ENCODE measurements at places on chromosomes 2 and 18. TPM values are rescaled to one million over a fixed set of nuclear protein-coding genes. Genes with fewer than 3 reads are reported as not detected.

MYO7B gene
- total RNA-seq: not detected

CCDC74B gene
- total RNA-seq: 3.7 TPM

ABCB11 gene
- total RNA-seq: not detected

MTA3 gene
- total RNA-seq: 16.8 TPM

UGT1A3 gene
- not detected for total RNA-seq

FSIP2 gene
- total RNA-seq: 0.08 TPM

CCDC85A gene
- not detected for total RNA-seq

DSG2 gene
- 73.2 TPM for total RNA-seq

UGT1A10 gene
- total RNA-seq: not detected

DARS1 gene
- 72.8 TPM for total RNA-seq

QPCT gene
- total RNA-seq: 9.7 TPM

KATNAL2 gene
- total RNA-seq: 1.2 TPM

STPG4 gene
- not detected for total RNA-seq

LBX2 gene
- 1.2 TPM for total RNA-seq

TBR1 gene
- total RNA-seq: not detected

LIMS3 gene
- 0.15 TPM for total RNA-seq

MAP3K19 gene
- not detected for total RNA-seq

VIL1 gene
- total RNA-seq: not detected

CYS1 gene
- 1.3 TPM for total RNA-seq

GPR55 gene
- not detected for total RNA-seq

DSEL gene
- total RNA-seq: 1.6 TPM

AP1S3 gene
- 19.0 TPM for total RNA-seq

C2orf78 gene
- not detected for total RNA-seq

DPYSL5 gene
- total RNA-seq: not detected

DYSF gene
- total RNA-seq: 1.3 TPM

SLC11A1 gene
- 0.08 TPM for total RNA-seq

LRPPRC gene
- total RNA-seq: 43.9 TPM
